Myometrial cell (primary cell): ENCODE measurements at places on chromosomes 1 and 21. TPM values are rescaled to one million over a fixed set of nuclear protein-coding genes. Genes with fewer than 3 reads are reported as not detected.

The PTGFR gene
- total RNA-seq: 1.4 TPM in 2 replicates

The B4GALT2 gene
- 134 and 142 TPM in 2 replicates for total RNA-seq

The MINDY1 gene
- total RNA-seq: 12.9 and 17.9 TPM in 2 replicates

The OR2M3 gene
- total RNA-seq: not detected in 2 replicates

The GCSAML gene
- total RNA-seq: not detected in 2 replicates
